CD4-positive, alpha-beta T cell treated with Interleukin-4 for 1 hour (primary cell): ENCODE measurements at places on chromosomes 5 and 9.

DNA sequence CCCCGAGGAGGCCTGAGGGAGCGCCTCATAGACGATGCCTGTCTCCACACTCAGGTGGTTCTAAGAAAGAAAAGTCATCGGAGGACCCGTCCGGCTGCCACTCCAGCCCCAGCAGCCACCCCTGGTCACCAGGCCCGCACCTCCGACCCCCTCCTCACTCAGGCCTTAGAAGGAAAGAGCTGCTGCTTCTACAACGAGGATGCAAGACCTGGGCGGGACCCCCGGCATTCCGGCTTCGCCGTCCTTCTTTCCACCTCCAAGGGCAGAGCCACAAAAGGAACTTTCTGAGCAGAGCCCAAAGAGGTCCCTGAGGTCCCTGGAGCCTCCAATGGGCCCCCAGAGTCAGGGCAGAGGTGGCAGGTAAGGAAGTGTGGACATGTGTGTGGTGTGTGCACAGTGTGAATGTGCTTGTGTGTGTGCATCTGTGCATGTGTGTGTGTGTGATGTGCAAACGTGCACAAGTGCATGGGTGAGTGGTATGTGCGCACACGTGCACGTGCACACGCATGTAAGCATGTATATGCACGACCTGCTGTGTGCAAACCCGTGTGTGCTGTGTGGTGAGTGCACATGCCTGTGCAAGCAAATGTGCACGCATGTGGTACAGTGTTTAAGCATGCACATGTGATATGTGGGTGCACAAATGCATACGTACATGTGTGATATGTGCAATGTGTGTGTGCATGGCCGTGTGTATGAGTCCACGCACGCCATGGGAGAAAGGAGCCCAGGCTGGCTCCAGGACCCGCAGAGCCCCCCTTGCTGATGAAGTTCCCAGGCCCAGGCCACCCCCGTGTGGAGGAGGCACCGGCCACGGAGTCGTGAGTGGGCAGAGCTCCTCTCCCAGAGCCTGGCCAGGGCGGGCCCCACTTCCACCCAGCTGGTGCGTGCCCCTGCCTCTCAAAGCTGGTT lies 27.7 kb upstream of the TMEM250 start:
- DNase-seq, result no peak

- DNase-seq, result no peak
Measured at GRCh38 chr9:135736979-135737839, 35.2 kb downstream of the KCNT1 start.

DNA sequence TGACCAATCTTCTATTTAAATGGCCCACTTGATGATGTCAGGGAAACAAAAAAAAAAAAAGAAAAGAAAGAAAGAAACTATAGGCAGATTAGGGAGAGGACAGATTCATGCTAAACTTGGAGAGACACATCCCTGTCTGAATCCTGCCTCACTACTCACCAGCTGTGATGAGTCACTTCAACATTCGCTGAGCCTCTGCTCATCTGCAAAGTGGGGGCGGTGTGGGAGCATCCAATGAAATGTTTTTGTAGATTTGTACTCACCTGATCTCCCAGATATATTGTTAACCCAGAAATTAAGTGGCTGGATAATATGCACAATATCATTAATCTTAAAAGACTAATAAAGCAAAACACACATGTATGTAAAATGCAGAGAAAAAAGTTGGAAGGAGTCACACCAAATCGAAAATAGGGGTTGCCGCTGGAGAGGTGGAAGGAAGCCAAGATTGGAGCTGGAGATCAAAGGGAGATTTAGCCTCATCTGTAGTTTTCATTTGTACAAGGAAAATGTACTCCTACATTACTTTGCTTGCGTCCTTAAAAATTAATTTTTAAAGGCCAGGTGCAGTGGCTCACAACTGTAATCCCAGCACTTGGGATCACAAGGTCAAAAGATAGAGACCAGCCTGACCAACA lies 17.0 kb upstream of the ERGIC1 start:
- DNase-seq, result no peak

DNA sequence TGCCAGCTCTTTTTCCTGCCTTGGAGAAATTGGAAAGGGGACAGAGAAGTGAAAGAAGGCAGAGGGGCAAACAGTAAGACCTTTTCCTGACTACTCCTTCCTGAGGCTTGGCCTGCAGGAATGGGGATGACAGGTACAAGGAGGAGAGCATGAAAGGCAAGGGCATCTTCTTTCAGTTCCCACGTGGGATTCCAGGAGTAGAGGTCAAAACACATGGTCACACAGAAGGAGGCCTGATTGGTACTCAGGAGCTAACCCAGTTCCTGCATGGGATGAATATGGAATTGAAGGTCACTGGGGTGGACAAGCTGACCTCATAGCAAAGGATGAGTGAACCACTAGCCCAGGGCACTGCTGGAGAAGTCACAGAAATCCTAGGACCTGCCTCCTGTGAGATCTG lies 112.5 kb upstream of the ZNF366 start:
- DNase-seq, result no peak

GRCh38 chr5:5531371-5531770 lies 108.9 kb downstream of the ICE1 start:
- no peak for DNase-seq

- DNase-seq, result no peak
Measured at GRCh38 chr5:32778403-32778802, 67.3 kb downstream of the NPR3 start.

DNA sequence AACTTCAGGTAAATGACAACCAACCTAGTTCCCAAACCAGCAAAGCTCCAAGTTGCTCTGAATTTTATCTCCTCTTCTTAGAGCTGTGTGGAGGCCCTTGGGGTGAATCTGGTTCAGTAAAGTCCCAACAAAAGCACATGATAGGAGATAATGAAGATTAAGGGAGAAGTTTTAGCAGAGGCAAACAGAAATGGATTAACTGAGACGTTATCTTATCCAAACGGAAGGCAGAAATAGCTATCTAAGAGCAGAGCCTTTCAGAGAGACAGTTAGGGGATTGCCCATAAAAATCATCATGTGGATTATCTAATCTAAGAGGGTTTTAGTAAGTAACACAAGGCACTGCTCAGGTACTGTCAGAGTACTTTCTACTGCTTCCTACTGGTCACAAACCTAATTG lies 183.9 kb upstream of the ZNF618 start:
- no peak for DNase-seq

DNA sequence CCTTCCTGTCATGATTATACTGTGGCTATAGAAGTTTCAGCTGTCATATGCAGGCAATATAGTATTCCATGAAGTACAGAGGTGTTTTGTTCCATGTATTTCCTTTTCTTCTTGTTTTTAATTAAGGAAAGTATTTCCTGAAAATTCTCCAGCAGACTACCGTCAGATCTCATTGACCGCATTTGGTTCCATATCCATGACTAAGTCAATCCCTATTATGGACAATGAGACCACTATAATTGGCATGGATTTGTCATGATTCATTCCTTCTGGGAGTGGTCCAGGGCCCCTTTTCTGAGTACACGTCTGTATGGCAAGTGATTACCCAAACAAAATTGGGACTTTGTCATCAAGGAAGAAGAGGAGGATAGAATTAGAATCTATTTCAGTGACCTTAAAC lies 283.2 kb upstream of the CLINT1 start:
- no peak for DNase-seq

- no peak for DNase-seq
Measured at GRCh38 chr5:516338-516925, 7.8 kb downstream of the SLC9A3 start.

GRCh38 chr5:158465086-158465972 lies 606.4 kb upstream of the CLINT1 start:
- DNase-seq, result no peak
